Neural crest cell (in vitro differentiated cells): ENCODE measurements at places on chromosomes 3 and 15.

DNA sequence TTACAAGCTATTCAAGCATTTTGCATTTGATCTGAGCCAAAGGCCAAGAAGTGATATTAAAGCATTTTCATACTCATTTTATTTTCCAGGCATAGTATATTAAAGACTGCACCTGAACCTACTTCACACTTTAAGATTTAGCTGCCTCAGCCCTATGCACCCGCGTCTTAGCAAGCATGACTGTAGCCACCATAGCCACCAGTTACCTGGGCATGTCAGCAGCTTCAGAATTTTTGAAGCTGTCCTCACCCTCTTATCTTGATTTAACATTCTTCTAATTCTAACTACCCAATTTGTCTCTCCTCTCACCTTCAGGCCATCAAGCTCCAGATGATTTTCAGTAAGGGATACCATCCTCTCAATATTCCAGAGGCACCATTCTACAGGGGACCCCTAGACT is 39.1 kb upstream of the KLHL6 start:
- no peak for DNase-seq

DNA sequence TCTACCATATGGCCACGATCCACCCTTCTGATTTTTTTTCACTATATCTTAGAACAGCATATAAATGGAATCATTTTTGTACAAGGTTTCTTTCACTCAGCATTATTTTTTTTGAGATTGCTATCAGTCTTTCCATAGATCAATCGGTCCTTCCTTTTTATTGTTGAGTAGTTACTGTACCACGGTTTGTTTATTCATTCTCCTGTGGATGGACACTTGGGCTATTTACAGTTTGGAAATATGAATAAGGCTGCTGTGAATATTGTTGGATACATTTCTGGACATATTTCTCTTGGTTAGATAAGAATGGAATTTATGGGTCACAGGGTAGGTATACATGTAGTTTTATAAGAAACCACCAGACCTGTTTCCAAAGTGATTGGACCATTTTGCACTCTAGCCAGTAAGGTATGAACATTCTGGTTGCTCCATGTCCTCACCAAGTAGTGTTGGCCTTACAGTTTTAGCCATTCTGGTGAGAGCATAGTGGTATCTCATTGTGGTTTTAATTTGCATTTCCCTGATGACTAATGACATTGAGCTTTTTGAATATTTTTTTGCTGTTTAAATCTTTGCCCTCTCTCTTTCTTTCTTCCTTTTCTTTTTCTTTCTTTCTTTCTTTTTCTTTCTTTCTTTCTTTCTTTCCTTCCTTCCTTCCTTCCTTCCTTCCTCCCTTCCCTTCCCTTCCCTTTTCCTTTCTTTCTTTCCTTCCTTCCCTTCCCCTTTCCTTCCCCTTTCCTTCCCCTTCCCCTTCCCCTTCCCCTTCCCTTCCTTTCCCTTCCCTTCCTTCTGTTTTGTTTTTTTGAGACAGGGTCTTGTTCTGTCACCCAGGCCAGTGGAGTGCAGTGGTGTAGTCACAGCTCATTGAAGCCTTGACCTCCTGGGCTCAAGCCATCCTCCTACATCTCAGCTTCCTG is 49.2 kb downstream of the LRRK1 start:
- DNase-seq = no peak

DNA sequence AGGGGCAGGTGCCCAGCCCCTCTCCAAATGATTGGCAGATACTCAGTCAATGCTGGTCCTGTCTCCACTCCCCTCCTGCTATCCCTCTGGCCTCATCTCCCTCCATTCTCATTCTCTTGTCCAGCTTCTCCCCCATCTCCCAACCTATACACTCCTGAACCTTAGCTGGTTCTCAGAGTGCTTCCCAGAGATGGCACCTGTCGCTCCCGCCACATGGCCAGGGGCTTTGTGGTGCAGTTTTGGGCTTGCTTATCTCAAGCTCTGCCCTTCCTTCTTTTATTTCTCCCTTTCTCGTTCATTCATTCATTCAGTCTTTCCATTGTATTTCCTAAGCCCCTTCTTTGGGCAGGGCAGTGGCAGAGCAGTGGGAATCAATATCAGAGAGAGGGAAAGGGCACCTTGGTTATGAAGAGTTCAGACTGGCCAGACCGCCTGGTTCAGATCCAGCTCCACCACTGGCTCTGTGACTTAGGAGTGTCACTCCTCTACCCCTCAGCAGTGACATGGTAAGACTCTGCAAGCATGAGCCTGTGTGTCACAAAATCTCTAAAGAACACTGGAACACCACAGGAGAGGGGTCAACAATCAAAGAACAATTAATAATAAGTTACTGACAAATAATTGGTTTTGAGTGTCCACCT is 20.2 kb upstream of the CXCR6 start:
- no peak for DNase-seq

GRCh38 chr3:141148169-141148568 is 83.5 kb upstream of the PXYLP1 start:
- DNase-seq = no peak

- DNase-seq = no peak
These were observed 1.3 kb downstream of the FSIP1 start for GRCh38 chr15:39781147-39781966.
